Naive thymus-derived CD4-positive, alpha-beta T cell (primary cell): ENCODE measurements at places on chromosomes 11 and 22.

DNA sequence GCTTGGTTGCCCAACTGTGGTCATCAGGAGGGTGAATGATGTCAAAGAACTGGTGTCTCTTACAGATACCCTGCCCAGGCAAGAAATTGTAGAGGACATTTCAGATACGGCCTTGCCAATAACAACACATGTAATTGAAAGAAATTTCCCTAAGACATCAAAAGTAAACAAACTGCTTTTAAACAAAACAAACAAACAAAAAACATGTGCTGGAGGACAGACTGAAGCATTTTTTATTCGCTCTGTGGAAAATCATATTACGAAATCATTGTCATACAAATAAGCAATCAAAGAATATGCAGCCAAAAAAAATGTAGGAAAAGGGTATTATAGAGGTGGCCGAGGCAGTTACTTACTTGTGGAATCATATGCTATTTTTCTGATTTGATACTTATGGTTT lies 52.1 kb upstream of the MYEOV start:
- no peak for DNase-seq

- DNase-seq: no peak
Observed at GRCh38 chr11:109096266-109096665, 325.7 kb upstream of the C11orf87 start.

GRCh38 chr11:1460396-1460985 lies 26.1 kb downstream of the MOB2 start:
- no peak for DNase-seq

DNA sequence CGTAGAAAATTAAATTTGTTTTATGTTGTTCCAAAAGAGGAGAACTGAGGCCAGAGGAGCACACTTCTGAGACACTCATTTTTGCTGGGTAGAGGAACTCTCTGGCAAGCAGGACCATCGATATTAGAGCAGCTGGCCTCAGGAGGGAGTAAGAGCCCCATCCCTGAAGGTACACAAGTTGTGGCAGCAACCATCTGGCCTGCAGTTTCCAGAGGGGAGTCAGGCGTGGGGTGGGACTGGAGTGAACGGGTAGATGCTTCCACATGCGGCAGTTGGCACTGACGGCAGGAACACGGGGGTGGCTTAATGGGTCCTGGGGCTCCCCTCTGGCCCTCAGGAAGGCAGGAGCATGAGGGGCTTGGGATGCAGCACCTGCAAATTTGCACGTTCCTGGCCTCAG lies 13.2 kb upstream of the SSTR3 start:
- no peak for DNase-seq

DNA sequence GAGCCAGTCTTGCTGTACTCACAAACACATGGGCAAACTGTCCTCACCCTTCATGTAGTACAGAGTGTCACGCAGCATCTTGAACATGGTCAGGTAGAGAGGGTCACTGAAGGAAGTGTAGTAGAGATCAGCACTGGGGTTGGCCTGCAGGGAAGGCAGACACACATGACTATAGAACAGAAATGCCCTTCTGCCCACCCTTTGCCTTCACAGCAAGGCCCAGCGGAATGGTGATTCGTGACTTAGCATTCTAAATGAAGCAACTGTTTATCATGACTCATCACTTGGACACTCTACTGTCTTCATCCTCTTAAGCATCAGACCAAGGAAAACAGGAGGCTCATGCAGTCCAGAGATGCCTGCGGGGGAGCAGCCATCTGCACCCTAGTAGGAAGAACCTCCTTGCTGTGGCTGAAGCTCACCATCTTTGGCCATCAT lies 33.4 kb downstream of the SERPIND1 start:
- no peak for DNase-seq

DNA sequence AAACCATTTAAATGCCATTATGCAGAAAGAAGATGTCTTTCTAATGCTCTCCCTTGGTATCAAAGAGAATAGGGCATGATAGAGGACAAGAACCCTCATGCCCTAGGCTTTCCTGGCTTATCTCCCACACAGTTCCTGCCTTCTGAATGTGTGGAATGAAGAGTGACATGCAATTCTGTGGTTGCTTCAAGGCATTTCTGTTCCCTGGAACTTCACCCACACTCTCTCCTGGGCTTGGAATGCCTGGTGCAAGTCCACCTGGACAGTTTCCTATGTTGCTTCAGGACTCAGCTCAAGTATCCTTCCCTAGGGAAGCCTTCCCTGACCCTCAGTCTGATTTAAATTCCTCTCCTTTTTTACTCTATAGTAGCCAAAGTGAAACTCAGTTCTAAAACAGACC lies 53.8 kb upstream of the DRD2 start:
- no peak for DNase-seq

GRCh38 chr22:25495285-25495684 lies 69.2 kb upstream of the GRK3 start:
- no peak for DNase-seq

DNA sequence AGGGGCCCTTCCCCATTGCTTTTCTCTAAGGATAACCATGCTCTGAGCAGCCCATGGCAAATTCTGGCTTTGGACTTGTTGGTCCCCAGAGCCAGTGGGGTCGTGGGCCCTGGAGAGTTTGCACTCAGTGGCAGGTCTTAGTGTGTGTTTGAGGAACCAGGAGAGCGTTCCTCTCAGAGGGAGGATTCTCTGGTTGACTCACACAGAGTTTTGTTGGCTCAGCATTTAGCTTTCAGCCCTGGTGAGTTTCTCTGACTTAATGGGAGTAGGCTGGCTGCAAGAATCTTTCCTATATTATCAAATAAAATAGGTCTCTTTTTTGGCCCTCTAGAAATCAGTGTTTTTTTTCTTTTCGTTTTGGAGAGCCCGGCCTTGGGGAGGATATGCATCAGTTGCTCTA lies 20.9 kb downstream of the ST14 start:
- DNase-seq: no peak

DNA sequence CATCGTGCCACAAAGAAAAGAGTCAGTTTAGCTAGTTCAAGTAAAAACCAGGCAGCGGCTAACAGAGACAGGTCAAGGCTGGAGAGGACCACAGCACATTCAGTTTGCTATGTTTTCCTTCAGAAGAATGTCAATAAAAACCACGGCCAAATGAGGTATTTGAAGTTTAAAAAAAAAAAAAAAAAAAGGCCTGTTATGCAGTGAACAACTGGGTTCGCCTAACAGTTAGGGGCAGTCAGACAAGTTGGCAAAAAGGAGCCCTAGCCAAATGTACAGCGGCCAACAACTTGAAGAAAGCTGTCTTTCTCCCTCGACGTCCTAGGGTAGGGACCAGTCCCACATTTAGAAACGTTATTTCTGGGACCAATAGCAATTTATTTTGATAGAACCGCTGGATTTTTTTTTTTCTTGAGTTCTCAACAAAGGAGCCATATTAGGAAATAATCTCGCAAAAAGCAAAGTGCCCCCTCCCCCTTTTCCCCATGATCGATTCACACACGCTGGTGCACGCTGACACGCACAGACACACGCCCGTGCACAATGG lies 237.8 kb downstream of the TTC28 start:
- DNase-seq: no peak

- no peak for DNase-seq
Observed at GRCh38 chr11:114440121-114440860, 1.0 kb downstream of the REXO2 start.

DNA sequence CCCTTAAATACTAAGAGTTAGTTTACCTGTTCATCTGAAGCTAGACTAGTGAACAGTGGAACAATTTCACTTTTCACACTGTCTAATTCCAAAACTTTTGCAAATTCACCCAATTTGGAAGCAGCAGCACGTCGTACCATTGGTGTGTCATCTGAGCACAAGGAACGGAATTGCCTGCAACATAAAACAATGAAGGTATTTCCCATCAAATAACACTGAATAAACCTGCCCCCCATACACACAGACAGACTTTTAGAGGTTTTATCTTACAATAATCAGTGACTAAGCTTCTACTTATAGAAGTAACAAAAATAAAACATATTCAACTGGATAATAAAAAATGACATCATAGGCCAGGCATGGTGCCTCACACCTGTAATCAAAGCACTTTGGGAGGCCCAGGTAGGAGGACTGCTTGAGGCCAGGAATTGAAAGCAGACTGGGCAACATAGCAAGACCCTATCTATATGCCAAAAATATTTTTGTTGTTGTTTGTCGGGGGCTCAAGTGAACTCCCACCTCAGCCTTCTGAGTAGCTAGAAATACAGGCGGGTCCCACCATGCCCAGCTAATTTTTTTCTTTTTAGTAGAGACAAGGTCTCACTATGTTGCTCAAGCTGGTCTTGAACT lies 6.3 kb downstream of the PPP2R1B start:
- DNase-seq: no peak

GRCh38 chr11:45518833-45519535 lies 146.4 kb downstream of the CHST1 start:
- DNase-seq: no peak

- no peak for DNase-seq
Observed at GRCh38 chr11:14144934-14145333, 182.4 kb downstream of the SPON1 start.

DNA sequence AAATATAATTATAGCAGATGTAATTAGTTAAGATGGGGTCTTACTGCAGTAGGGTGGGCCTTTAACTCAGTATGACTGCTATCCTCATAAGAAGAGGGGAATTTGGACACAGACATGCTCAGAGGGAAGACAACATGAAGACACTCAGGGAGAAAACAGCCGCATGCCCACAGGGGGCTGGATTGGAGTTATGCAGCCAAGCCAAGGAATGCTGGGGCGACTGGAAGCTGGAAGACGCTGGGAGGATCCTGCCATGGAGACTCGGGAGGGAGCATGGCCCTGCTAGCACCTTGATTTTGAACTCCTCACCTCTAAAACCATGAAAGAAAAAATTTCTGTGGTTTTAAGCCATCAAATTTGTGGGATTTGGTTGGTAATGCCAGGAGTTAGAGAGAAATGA lies 40.9 kb downstream of the PANX1 start:
- DNase-seq: no peak

GRCh38 chr11:74713686-74714085 lies 17.5 kb downstream of the CHRDL2 start:
- no peak for DNase-seq

DNA sequence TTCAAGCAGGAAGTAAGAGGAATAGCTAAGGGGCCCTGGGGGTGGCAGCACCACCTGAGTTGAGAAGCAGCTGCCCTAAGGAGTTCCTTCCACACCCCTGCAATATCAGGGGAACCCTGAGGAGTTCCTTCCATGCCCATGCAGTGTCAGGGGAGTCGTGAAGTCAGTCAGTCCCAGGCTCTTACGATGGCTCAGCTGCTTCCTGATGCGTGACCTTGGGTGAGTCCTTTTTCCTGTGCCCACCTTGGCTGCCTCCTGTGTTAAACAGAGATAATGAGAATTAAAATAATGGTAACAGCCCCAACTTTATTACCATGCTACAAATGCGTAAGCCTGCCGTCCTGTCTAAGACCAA lies 181.1 kb downstream of the MIAT start:
- DNase-seq: no peak

DNA sequence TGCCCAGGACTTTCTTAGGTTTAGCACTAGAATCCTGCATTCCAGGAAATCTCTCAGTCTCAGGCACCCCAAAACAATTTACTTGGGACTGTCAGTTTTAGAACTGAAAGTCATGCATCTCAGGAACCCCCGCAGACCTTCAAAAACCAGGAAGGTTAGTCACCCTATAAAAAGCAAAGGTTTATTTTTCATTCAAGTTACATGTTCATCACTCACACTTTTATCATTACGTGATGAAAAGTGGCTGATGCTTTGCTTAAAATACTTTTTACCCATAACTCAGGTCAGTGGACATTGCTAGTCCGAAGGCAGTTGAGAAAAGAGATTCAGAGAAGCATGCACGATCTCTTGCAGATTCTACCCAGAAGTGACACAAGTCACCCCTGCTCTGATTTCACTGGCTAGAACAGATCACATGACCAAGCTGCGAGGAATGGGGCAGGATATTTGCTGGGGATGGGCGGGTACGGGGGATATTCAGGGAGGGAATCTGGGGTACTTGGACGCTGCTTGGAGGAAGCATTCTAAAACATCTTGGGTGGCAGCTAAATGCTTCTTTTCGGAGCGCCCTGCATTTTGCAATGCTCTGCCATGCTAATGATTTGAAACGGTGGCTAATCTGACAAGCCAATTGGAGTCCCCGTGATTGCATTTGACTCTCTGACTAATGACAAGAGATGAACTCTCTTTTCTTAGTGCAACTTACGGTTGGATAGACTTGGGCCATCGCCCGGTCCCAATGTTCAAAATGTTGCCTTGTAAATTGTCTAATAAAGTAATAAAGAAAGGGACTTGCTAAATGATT lies 110.2 kb downstream of the MIAT start:
- no peak for DNase-seq

- no peak for DNase-seq
Observed at GRCh38 chr22:33400061-33400840, 342.1 kb upstream of the SYN3 start.

GRCh38 chr22:23524226-23524625 lies 55.9 kb downstream of the IGLL1 start:
- DNase-seq: no peak
